Muscle of leg (tissue), 16 donors: ENCODE measurements at places on chromosomes 3 and 15.

- no peak for DNase-seq
Observed at GRCh38 chr3:16374047-16374934, 109.3 kb downstream of the OXNAD1 start.

- DNase-seq: peak; percentile 86
Observed at GRCh38 chr3:51967384-51968169, at the start of gene PCBP4. Gene PCBP4, minus strand, starts transcription at chr3:51967454. Its CDS starts 6,214 bp downstream, at chr3:51961240.

DNA sequence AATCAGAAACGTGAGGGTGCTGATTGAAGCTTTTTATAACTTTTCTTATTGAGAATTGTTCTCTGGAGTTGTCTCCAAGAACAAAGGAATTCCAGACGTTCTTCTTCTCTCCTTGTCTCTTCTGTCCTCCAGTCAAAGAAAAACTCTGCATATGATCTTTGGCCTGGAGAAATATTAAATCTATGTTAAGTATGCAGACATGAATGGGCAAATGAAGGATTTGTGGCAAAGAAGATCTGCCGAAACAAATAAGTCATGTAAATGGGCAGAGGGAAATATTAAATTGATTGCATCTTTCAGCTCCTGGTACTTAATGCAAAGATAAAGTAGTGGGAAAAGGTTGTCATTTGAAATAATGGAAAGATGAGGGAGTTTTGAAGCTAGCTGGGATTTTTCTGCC lies 74.9 kb downstream of the IGF1R start:
- DNase-seq: no peak

DNA sequence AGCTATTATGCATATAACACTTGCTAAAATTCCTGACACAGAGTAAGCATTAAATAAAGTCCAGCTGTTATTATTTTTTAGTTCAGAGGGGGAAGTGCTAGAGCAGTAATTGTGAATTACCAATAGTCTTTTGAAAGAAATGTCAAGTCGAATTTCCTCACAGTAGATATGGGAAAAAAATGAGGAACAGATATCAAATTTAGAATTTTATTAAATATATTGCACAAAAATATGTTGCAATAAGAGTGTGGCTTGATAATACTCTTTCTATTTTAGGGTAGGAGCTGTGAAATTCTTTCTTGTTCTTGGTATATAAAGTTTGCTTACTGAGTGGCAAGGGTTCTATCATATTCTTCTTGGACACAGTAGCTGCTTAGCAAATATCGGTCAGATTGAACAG lies 181.3 kb downstream of the NFKBIZ start:
- DNase-seq: no peak

DNA sequence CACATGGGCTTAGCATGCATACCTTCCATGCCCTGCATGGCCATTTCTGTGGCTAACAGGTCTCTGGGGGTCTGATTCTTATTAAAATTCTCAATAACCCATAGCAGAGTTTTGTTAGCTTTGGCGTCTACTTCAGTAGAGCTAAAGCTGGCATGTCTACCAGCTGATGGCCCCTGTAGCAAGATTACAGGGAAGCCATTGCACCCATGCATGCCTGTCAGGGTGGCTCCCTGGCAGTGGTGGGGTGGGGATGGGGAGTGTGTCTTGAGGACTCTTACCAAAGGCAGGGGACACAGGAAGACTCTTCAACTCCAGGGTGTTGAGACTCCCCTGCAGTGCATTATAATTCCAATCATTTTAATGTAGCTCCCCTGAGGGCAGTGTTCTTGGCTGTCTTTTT lies 4.7 kb downstream of the KY start:
- no peak for DNase-seq

- DNase-seq: peak; percentile 91
Observed at GRCh38 chr3:188153437-188154013, 432 bp upstream of the LPP start.

DNA sequence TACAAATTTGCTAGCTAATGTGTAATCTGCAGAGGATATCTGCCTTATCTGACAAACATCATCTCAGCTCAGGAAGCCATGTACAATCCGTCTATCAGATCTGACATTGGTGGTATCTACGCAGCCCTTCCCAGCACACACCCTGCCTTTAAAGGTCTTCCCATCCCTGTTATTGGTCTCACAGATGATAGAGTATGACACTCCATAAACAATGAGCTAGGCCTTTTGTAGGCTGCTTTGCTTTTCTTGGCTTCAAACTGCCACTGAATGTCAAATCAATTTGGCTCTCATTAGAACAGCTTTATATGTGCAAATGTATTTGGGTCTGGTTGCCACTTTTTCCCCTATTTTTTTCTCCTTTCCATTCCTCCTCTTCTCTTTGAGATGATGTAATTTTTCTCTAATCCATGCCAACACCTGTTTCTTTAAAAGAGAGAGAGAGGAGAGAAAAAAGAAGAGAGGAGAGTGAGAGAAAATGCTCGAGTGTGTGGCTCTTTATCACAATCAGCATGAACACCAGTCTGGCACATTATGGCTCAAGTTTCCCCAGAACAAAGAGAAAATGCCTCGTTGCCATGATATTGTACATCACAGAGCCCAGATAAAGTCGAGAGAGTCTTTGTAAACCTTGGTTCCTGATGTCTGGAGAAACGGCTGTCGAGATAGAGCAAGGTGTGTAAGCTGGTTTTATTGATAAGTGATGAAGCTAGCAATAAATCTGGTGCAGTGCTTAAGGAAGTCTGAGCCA lies 80.8 kb upstream of the DPH6 start:
- peak; percentile 26 for DNase-seq

DNA sequence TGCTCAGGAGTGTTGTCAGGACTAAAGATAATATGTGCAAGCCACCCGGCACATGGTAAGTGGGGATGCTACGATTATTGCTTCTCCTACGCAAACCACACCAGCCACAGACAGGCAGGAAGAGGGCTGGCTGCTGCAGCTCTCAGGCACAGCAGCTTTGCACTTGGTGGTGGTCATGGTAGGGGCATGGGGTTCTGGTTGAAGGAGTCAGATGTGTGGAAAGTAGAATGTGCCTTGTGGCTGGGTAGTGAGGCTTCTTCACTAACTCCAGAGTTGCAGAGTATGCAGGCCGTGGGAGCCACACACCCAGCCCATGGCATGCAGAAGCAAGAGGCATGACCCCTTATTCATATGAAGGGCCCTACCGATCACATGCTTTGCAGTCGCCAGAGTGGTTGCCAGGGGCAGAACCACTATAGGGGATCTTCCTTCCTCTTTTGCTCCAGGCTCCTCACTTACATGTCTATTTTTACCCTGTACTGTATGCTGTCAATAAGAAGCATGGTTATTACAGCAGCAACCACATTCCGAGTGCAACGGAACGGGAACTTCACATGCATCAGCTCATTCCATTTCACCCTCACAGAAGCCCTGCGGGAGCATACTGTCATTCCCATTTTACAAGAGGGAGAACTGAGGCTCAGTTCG lies 59.2 kb upstream of the HERC1 start:
- peak; percentile 41 for DNase-seq

DNA sequence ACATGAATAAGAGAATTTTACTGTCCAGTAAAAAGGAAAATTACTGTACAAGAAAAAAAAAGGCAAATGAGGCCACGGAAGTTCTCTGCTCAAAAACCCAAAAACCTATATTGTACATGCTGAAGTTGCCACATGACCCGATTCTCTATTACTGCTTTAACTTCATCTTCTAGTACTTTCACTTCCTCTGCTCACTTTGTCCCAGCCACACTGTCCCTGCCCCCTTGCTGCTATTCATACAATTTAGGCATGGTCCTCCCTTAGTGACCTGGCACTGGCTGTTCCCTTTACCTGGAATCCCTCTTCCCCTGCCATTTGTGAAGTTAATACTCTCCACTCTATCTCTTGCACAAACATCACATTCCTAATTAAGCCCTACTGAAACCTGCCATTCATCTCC lies 457.4 kb downstream of the MAGI1 start:
- DNase-seq: no peak

DNA sequence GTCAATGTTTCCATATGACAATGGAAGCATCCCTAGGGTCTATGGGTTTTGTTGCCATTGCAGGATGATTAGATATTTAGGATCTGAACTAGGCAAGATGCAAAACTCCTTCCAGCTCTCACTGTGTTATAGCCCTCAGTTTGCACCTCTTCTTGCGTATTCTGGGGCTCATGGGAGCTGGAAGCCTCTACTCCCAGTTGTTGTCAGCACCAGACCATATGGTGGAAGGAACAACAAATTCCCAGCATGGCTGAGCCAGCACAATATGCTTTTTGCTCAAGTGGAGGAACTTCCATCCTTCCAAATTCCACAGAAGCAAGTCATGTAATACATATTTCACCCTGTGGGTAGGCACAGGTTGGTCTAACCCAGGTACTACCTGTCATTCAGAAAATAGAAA lies 18.5 kb upstream of the CTXND1 start:
- no peak for DNase-seq

DNA sequence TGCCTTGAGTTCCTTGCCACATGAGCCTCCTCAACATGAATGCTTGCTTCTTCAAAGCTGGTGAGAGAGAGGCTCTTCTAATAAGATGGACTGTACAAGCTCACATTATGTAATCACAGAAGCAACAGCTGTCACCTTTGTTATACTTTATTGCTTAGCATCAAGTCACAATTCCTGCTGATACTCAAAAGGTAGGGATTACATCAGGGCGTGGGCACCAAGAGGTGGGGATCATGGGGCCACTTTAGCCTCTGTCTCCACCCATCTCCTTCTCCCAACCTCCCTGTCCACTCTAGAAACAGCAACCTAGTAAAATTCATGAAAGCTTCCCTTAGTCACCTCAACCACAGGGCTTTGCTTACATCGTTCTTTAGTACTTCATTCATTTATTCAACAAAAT lies 95.9 kb downstream of the FAM43A start:
- DNase-seq: no peak

DNA sequence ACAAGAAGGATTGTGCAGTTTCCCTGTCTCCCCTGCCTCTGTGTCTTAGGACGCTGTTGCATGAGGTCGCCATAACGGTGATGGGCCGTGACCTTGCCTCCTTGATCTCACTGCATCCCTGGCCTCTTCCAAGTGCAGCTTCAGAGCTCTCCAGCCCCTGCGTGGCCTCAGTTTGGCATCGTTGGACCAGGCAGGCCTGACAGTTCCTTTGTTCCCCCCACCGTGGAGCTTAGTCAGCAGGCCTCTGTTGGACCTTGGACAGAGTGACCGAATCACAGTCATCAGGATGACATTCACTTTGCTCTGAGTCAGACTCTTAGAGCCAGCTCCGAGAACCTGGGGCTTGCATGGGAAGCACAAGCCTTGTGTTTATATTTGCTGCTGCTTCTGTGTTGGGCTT lies 139.4 kb downstream of the OPA1 start:
- no peak for DNase-seq

GRCh38 chr15:72923289-72923688 lies 129.0 kb upstream of the NEO1 start:
- no peak for DNase-seq

DNA sequence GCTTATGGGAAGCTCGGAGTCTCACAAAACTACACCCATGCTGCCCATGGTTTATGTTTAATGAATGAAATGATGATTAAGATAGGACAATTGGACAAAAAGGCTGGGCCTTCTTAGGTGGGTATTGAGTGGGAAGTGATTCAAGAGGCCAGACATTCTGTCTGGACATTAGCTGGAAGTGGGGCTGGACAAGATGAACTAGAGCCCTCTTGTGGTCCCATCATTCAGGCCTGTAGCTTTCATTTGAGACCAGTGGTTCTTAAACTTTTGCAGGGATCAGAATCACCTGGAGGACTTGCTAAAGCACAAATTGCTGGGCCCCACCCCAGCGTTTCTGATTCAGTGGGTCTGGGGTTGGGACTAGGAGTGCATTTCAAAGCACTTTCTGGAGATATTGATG lies 290.4 kb upstream of the CTDSPL start:
- DNase-seq: peak; percentile 49

GRCh38 chr15:66613743-66614142 lies 47.9 kb upstream of the LCTL start:
- no peak for DNase-seq

- no peak for DNase-seq
Observed at GRCh38 chr15:89679212-89679611, at the start of gene PLIN1. Gene PLIN1, minus strand, starts transcription at chr15:89679367. Its CDS starts 1,878 bp downstream, at chr15:89677489.

GRCh38 chr3:198051836-198052235 lies 91.8 kb downstream of the LMLN start:
- DNase-seq: no peak

- DNase-seq: no peak
Observed at GRCh38 chr3:35864871-35865270, 225.5 kb downstream of the ARPP21 start.

GRCh38 chr3:141575879-141576743 lies 89.3 kb downstream of the RASA2 start:
- peak; percentile 31 for DNase-seq

DNA sequence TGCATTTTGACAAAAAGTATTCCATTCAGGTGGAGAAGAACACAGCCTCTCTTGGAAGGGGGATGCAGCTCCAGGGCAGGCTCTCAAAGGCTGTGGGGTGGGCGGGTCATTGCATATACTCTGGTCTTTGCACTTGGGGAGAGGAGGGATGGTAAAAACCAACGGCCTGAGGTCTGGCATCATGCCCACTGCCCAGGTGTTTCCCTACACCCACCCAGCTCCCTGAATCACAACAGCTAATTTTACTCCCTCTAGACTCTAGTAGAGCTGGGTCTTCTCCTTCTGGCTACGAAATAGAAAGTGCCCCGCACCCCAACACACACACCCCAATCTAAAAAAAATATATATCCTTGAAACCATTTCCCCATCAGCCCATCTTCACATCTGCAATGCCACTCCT lies 1.0 kb downstream of the MYLK start:
- no peak for DNase-seq

GRCh38 chr3:194541483-194541882 lies 54.7 kb upstream of the ATP13A3 start:
- DNase-seq: no peak

DNA sequence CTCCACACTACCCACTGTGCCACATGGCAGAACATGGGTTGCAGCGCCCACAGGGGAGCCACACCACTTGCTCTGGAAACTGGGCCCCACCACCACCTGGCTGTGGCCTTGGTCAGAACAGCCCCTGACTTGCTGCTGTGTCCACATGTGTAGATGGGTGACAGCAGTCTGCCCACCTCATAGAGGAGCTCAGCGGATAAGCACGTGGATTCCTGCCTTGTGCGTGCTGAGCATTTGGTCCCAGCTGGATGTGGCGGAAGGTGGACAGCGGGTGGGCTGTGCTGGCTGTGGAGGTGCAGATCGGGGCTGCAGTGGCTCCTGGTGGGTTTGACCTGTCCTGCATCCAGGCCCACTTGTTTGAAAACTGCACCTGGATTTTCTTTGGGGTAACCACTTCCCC lies 6.0 kb upstream of the PLXNA1 start:
- DNase-seq: no peak

- no peak for DNase-seq
Observed at GRCh38 chr3:73762855-73763254, 138.1 kb upstream of the PDZRN3 start.

GRCh38 chr15:73712107-73712506 lies 27.9 kb downstream of the CD276 start:
- DNase-seq: no peak
